ENCODE measurements at places on chromosomes 16 and 17.

- no peak for DNase-seq
Measured at GRCh38 chr16:88616736-88617135, 21.6 kb upstream of the IL17C start.

DNA sequence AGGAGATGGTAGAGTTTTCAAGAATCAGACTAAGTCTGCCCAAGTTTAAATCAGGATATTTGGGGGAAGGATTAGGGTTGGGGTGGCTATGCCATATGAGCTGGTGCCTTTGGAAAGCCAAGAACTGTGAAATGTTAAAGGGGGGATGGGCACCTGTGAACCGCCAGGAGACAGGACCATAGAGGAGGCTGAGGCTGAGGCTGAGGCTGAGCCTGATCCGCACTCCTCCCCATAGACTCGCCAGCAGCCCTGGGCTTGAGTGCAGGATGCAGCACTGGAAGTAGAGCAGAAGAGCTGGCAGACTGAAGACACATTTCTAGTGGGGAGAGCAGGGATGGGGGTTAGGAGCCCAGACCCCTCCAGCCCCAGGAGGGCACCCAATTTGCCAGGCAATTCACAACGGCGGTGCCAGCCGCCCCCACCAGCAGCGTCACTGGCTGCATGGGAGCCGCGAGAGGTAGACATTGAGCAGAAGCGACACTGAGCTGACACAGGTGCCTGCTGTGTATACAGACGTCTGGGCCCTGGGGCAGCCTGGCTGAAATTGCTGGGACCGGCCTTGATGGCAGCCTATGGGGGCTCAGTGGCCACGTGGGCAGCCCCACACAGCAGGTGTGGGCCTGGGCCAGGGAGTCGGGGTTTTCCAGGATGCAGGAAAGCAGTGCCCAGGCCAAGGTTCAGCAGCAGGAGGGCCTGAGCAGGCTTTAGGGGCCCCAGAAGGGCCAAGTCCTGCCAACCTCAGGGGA lies 9.2 kb downstream of the PIMREG start:
- DNase-seq = no peak

DNA sequence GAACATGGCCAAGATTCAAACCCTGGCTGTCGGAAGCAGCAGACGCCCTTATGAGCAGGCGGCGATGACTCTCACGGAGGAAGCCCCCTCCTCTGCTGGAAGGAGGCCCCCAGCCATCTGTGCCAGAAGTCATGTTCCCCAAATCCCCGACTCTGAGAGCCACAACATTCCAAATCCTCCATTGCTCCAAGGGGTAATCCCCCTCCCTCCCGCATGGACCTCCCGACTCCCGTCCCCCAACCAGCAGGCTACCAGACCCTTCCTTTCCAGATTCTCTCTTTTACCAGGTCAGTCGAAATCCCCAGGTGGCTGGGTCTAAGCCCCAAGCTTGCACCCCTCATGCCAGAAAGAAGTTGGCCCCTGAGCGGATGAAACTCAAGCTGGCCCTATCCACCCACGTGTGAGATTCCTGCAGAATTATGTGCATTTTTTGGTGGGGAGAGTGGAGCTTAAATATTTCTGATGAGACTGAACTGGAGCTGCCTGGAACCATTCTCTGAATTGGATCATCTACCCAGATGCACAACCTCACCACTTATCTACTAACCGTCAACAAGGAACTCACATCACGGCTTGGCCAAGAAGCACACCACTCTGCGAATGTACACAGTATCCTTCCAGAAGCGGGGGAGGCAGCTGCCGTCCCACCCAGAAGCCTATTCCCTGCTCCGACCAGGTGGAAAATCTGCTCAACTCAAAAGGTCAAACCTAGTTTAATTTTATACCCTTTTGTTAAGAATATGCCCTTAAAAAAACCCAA lies 283.5 kb downstream of the C16orf95 start:
- DNase-seq = no peak

DNA sequence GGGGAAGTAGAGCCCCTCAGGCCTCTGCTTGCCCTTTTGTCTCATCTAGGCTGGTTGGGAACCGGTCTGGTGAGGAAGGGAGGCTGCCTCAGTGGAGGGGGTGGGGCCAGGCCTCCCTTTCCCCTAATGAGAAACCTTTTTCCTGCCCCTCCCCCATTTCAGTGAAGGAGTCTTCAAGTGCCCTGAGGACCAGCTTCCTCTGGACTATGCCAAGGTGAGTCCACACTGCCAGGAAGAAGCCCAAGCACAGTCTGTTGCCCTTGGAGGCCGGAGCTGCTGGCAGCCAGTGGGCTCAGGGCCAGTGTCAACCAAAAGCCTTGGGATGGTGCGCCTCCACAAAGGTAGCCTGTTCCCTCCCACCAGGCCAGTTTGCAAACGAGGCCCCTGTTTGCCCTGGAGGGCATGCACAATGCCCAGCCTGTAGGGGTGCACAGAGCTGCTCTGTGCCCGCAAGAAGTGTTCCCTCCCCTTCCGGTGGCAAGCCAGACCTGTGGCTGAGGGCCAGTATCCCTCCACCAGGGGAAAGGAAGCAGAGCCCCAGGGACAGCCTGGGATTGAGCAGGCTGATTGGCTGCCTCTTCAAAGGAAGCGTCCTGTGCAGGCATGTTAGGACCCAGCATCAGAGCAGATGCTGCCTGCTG lies 3.4 kb downstream of the TRAF4 start:
- no peak for DNase-seq

DNA sequence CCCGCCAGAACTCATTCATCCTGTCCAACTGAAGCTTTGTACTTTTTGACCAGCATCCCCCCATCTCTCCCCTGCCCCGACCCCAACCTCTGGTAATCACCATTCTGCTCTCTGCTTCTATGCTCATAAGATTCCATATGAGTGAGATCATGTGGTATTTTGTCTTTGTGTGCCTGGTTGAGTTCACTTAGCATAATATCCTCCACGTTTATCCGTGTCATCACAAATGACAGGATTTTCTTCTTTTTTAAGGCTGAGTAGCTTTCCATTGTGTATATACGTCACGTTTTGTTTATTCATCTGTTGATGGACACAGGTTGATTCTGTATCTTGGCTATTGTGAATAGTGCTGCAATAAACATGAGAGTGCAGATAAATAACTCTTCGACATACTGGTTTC lies 278.9 kb downstream of the SNX29 start:
- DNase-seq = no peak

DNA sequence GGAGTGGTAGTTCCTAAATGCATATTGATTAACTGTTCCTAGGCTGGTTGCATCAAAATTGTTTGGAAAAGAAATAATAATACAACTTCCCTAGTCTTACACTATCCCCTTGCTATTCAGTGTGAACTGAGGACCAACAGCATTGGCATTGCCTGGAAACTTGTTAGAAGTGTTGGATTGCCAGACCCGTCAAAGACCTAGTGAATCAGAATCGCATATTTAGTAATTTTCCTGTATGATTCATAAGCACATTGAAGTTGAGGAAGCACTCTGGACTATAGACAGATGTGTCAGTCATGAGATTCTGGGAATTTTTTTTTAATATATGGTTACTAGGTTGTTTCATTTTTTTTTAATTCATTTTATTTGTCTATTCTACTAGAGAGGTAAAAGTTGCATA lies 34.7 kb upstream of the KCNJ16 start:
- DNase-seq = no peak

DNA sequence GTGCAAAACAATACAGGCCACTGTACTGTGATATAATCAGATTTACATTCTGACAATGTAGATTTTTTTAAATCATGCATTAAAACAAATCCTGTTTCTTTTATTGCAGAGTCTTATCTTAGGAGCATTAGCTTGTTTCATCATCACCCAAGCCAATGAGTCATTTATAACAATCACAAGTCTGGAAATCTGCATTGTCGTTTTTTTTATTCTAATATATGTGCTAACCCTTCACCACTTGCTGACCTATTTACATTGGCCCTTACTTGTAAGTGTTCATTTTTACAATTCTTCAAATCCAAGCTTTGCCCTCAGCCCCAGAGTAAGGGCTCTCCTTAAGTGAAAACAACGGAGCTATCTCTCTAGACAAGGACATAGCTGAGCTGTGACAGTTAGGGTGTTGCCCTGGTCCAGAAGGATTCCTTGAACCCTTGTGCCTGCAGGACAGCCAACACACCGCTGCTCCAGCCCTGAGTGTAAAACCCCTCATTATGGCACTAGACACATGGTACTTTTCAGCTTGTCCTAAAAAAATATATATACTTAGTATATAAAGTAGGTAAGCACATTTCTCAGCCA lies 3.7 kb downstream of the CMTM1 start:
- no peak for DNase-seq

DNA sequence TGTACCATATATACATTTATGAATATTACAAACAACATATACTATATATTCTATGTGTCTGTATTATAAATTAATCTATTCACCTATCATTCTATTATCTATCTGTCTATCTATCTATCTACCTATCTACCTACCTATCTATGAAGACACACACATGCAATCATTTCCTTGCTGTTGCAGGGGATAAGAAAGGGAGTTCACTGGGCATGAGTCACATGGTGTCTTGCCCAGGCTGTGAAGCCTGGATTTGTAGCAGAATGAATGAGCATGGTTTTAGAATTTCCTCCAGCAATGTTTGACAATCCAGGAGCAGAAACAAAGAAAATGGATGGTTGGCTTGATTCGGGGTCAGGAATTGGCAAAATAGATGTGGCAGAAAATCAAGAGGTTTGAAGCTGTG lies 23.2 kb upstream of the FAM20A start:
- no peak for DNase-seq

GRCh38 chr17:55410722-55411462 lies 10.7 kb downstream of the MMD start:
- DNase-seq = no peak

- DNase-seq = no peak
Measured at GRCh38 chr16:17439580-17439979, 31.2 kb downstream of the XYLT1 start.

GRCh38 chr16:6377956-6378355 lies 954.7 kb upstream of the RBFOX1 start:
- no peak for DNase-seq

- no peak for DNase-seq
Measured at GRCh38 chr16:48158296-48158695, 2.5 kb upstream of the ABCC12 start.

DNA sequence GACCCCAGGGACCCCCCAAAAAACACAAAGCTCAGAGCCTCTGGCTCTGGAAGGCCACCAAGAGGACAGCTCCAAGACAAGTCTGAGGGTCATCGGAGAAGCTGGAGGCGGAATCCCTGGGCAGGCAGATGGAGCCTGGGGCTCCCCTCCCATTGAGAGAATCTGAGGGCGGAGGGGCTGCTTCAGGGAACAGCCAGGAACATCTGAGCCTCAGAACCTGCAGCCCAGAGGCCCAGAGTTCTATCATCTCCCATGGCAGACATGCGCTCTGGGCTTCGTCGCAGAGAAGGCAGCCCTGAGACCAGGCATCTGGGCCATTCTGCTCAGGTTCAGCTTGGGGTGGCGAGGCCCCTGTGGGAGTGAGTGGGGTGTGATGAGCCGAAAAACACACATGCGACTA lies 7.1 kb upstream of the SPPL2C start:
- DNase-seq = no peak

DNA sequence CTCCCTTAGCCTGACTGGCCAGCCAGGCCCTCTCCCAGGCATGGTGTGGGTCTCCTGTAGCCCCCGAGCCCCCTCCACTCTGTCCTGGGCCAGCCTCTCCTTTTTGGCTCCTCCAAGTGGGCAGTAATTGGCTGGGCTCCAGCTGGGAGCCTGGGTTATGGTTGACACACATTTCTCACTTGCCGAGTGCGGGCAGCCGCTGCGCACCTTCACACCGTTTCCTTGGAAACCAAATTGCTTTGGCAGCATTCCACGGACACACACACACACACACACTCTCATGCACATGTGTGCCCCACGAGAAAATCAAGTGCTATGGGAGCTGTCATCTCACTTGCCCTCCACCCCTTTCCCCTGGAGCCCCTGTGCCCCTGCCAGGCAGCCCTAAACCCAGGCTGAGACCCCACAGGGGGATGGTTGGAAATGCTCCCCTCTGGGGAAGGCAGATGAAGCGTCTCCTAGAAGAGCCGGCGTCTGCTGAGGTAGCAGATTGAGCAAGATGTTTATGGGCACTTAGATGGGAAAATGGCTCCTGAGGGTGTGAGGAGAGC lies 402.7 kb upstream of the TNRC6C start:
- DNase-seq = no peak

GRCh38 chr17:30950669-30951399 lies 20.0 kb upstream of the RNF135 start:
- DNase-seq = no peak

DNA sequence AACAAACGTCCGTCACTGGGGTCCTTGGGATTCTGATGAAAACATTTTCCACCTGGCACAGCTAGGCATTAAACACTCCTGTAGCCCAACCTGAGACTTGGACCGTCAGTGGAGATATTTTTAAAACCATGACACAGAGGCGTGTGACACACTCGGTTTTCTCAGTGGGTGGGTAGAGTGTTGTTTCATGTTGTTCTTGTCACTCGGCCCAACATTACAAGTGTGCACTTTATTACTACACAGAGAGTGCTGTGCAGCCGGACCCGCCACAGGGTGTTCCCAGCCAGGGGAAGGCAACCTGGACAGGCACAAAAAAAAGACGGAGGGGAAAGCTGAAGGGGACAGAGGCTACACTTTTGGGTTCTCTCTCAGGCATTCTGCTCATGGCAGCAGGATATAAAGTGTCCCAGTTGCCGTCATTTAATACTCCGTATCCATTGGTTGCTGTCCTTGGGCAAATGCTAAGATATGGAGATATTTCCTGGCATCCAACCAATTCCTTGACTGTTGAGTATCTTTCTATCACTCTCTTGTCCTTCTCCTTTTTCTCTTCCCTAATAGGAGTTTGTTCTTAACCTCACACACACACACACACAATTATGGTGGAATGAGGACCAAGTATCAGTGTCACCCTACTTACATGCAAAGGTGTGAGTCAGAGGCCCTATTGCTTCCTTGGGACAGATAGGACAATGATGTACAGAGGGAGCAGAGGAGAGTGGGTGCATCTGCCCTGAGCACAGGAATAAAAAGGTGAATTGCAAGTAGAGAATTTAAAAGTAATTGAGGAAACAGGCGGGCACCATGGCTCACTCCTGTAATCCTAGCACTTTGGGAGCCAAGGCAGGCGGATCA lies 154.1 kb upstream of the SOX9 start:
- DNase-seq = no peak

GRCh38 chr17:4939546-4939795 lies 375 bp downstream of the SLC25A11 start:
- no peak for DNase-seq
